ENCODE measurements at places on chromosomes 7 and 10.
A peak's percentile ranks its signal among the peaks of the same experiment; 100 is the strongest.

- no peak for DNase-seq
These were observed 33.9 kb downstream of the EN2 start for GRCh38 chr7:155491812-155492211.

- DNase-seq = no peak
These were observed 154.1 kb downstream of the DGKB start for GRCh38 chr7:14748461-14748860.

DNA sequence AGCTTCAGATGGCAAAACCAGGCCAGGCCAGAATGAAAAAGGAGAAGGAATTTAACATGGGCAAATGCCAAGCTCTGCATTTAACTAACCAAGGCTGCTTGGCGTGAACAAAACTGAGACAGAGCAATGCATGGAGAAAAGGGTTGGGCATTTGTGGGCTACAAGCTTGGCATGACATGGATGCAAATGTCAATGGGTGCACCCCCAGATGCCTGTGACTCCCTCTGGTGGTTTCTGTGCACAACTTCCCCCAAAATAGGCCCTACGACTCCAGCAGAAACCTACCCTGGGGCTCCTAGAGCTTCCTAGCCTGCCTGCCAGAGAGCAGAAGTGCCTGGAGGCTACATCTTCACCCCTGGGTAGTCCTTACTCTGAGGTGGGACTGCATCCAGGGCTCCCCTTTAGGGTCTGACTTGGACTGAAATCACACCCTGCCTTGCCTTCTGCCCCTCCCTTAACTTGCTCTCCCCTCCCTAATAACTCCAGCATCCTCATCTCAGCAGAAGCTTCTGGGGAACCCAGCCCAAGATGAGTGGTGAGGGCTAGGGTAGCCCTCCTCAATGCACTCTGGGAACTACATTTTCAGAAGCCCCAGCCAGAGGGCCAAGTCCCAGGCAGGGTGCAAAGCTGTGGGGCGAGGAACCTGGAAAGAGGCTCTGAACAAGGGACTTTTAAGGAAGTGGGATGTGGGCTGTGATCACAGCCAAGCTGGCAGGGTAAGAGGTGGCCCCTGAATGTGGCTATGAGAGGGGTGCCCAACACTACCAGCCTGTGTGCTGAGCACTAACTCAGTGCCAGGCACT lies 11.3 kb downstream of the GPRIN2 start:
- peak; percentile 5 for DNase-seq

GRCh38 chr10:108392286-108392685 lies 1227.8 kb upstream of the SORCS1 start:
- no peak for DNase-seq

DNA sequence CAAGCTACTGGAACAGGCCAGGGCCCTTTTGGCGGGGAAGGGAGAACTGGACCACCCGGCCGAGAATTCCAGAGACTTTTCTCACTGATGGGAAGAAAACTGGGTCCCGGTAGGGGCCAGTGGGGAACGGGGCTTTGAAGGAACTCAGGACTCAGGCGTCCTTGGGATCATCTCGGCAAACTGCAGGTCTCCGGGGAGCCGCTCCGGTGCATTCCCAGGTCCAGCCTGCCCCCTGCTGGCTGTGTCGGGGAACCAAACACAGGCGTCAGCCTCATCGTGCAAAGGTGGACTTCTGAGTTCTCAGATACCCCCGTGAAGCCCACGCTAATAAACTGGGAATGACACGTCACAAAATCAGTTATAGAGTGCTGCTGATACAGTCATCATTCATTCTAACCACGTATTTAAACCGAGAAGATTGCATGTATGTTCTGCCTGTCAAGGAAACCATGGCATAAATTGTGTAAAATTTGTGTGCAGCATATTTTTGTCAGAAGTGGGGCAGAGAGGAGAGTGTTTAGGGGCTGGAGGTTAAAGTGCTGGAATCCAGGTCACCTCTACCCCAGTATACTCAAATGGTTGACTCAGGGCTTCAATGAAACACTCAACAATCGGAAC lies 76.1 kb upstream of the CPXM2 start:
- peak; percentile 55 for DNase-seq

- DNase-seq = peak; percentile 80
These were observed 17.6 kb downstream of the ANXA11 start for GRCh38 chr10:80187465-80188409.

All from CD4-positive, alpha-beta T cell (primary cell).